Fibroblast of villous mesenchyme (primary cell): ENCODE measurements at places on chromosomes 2 and 18.

- no peak for DNase-seq
Measured at GRCh38 chr2:203739351-203739750, 32.9 kb downstream of the CD28 start.

- DNase-seq: no peak
Measured at GRCh38 chr2:32189011-32189410, 23.3 kb downstream of the SLC30A6 start.

DNA sequence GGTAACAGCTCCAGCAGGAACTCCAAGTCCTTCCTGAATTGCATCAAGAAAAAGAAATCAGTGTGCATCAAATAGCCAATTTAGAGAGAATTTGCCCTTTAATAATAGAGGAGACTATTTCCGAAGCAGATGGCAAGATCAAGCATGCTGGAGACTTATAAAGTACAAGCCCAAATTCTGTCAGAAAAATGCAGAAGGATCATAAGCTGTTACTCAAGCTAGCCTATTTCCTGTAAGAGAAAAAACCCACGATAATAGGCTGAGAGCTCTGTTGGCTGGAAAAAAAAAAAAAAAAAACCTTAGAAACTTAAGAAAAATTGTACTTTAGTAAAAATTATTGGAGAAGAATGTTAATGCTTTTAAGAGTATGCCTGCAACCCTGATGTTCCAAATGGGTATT lies 24.4 kb upstream of the ITM2C start:
- no peak for DNase-seq

- peak; percentile 65 for DNase-seq
Measured at GRCh38 chr2:239110595-239111048, 262.7 kb downstream of the TWIST2 start.

- DNase-seq: no peak
Measured at GRCh38 chr2:86507600-86507999, 55.6 kb downstream of the CHMP3 start.

DNA sequence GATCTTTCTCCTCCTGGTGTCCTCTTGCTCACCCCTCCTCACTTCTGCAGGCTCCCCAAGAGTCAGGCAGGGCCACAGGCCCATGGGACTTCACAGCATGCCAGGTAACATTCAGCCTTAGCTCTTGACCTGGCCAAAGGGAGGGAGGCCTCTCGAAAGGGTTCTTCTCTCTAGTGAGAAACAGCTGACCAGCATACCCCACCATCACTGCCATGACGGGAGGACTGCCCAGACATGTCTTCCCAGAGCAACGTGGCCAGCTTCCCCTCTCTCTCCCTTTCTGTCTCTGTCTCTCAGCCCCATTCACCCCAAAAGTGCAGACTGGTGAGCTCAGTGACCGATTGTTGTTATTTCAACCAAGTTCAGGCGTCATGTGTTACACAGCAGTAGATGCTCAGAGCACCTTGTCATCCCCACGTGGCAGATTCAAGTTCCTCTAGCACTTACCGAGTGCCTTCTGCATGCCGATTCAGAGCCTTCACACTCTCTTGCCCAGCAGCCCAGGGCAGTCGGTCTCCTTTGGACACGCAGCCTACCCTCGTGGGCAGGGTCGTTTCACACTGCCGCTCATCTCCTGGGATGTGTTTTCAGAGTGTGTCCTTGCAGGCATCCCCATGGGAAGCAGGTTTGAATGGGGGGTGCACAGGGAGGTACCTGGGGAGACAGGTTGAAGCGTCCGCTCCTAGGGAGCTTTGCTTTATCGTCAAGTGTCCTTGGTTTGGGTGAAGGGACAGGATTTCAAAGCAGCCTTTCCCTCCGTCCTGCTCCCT lies 259.9 kb downstream of the NDUFA10 start:
- no peak for DNase-seq

DNA sequence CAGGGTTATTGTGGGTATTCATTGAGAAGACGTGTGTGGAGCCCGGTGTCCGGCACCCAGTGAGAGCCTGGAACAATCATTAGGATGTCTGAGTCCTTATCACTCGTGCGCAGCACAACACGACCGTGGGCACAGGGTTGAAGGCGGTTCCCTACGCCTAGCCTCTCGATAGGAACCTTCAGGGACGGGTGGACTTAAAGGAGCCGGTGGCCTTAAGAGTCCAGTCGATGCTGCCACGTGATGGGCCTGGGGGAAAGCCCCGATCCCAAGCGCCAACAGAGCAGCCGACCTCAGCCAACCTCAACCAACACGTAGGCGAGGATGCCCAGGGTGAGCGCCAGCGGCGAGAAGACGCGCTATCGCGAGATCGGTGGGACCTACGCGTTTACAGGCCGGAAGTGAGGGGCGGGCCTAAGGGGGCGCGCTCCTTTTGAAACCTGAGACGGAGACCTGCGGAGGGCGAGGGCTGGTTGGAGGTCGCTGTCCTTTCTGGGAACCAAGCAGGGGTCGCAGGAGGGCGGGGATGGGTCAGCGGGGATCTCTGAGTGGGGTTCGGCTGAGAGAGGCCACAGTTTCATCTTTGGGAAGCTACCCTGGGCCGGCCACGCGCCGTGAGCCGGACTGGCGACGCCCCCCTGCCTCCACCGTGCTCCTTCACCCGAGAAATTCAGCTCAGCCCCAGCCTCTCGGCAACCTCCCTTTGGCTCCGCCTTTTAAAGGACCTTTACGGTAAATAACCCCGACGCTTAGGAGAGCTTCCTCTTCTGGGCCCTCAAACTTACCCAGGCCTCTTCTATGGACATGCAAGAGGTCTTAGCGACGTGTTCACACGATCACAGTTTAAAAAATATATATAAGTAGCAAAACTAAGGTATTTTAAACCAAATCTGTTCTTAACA lies 28.3 kb downstream of the WNT10A start:
- DNase-seq: peak; percentile 83

DNA sequence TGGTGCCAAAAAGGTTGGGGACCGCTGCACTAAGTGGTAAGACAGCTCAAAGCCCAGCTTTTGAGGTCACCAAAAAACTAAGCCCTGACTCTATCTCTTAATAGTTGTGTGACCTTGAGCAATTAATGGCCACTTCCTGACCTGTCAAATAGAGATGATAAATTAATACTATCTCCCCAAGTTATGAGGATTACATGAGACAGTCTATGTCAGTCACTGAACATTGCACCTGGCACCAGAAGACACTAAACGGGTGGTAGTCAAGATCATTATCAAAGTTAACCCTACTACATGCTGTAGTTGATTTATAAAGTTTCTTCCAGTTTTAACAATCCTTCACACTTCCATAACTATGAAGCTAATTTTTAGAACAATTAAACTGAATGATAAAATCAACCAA lies 36.5 kb downstream of the STPG4 start:
- DNase-seq: no peak

DNA sequence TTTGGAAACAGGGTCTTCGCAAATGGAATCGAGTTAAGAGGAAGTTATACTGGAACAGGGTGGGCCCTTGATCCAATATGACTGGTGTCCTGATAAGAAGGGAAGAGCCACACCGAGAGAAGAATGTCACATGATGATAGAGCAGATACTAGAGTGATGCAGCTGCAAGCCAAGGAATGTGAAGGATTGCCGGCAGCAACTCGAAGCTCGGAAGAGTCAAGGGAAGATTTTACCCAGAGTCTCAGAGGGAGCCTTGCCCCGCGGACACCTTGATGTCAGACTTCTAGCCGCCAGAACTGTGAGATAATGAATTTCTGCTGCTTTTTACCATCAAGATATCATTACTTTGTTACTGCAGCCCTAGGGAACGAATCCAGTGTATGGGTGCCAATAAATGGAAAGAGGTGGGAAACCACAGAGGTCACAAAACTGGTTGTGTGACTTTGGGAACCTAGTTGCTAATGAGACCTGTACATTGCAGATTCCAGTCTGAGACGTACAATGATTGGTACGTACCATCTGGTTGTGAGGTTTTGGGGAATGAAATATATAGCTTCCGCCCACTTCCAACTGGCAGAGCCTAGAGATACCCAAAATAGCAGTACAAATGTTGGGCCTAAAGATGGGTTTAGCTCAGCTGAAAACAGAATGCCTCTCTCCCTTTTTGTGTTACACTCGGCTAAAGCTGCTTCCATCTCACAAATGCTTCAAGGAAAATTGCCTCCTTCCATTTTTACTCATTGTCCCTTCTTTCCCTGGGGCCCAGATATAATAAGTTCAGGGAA lies 28.6 kb upstream of the VWA3B start:
- no peak for DNase-seq

DNA sequence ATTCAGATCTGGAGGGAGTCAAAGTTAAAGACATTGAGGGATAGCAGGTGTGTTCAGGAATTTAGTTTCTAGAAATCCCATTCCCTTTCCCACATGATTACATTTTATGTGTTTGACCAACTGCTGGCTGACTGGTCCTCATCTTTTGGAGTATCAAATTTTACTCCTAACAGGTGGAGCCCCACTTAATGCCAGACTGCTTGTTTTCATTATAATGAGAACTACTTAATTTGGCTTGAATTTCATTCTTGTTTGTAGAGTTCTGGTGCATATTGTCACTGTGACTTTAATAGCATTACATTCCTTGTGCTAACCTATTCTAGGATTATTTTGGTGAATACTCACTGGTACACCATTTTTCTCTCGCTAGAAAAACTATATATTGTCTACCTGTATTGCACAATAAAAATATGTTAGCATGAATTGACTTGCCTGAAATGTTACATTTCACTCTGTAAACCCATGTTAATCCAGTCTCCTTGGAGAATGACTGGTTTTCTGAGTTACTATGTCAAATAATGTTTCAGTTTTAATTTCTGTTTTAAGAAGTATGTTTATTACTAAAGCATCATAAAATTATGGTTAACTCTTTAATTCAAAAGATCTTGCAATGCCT lies 98.2 kb downstream of the TANC1 start:
- no peak for DNase-seq

- DNase-seq: no peak
Measured at GRCh38 chr2:237161189-237161588, 75.5 kb downstream of the COPS8 start.

DNA sequence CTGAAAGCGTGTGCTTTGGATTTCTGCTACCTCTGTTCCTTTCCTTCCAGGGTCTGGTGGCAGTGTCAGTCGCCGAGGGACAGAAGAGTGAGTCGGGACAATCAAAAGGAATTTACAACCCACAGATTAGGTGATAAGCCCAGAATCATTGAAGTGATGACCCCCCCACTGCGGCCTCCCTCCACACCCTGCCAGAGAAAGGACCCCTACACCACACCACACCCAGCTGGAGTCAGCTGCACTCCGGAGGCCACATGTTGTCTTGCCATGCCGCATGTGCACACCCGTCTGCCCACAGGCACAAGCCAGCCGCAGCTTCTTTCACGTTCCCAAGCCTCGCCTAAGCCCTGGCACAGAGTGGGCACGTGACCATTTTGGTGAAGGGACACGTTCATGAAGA lies 366.8 kb upstream of the SALL3 start:
- no peak for DNase-seq

DNA sequence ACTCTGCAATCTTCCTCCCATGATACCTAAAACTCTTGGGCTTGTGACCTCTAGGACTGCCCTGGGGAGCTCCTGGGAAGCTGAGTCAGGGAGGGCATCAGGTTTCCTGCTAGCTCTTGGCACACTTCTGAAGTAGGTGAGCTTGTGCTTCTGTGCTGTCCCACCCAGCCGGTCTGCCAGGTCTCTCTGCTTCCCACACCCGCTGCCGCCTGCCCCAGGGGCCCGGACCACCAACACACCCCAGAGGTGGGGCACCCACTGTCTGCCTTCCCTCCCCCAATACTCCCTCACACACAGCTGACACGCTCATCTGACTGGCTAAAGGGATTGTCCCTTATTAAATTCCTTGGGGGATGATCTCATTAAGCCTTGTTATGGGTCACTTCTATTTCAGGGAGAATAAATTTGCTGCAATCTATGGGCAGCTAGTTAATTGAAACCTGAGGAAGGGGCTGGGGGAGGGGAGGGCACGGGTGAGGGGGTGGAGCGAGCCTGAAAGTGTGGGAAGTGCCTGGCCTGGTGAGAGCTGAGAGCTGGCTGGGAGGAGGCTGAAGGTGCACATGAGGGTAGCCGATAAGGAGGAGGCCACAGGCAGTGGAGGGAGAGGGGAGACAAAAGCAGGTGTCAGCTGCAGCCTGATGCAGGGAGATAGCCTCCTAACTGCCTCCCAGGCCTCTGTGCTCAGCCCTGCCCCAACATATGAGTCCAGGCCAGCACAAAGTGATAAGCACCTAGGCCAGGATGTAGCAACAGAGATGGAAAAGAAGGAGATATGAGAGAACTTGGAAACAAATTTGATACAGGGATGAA lies 48.8 kb downstream of the HAUS1 start:
- DNase-seq: no peak

DNA sequence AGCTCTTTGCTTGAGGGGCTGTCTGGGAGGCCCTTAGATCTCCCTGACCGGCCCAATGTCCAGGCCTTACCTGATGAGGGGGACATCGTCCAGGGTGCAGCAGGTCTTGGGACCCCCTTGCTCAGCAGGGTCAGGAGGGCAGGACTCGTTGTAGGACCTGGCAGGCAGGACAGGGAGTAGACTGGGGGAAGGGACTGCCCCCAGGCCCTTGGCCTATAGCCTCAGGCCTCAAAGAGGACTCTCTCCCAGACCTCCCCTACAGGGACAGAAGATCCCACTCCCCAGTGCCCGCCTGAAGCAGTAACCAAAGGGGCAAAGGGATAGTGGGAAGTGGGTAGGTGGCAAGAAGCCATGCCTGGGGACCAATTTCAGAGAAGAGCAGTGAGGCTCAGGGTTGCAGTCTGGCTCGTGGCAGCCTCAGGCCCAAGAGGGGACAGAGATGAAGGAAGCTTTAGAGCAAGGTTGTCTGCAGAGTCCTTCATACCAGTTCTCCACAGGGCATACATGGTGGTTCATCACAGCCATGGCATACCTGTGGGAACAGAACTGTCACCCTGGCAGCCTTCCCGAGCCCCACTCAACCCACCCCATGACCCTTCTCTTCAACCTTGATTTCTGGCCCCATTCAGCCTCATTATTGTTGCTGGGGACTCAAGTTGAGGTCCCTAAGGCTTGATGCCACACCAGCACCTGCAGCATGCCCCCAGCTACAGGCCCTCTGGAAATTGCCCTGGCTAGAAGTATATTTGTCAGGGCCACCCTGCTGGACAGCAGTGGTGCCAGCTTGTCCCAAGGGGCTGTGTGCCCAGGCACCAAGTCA lies 1.3 kb downstream of the TMEM150A start:
- DNase-seq: no peak

GRCh38 chr2:196836440-196836839 lies 27.3 kb upstream of the C2orf66 start:
- DNase-seq: peak; percentile 54

- DNase-seq: no peak
Measured at GRCh38 chr18:48417985-48418384, 8.8 kb upstream of the ZBTB7C start.

DNA sequence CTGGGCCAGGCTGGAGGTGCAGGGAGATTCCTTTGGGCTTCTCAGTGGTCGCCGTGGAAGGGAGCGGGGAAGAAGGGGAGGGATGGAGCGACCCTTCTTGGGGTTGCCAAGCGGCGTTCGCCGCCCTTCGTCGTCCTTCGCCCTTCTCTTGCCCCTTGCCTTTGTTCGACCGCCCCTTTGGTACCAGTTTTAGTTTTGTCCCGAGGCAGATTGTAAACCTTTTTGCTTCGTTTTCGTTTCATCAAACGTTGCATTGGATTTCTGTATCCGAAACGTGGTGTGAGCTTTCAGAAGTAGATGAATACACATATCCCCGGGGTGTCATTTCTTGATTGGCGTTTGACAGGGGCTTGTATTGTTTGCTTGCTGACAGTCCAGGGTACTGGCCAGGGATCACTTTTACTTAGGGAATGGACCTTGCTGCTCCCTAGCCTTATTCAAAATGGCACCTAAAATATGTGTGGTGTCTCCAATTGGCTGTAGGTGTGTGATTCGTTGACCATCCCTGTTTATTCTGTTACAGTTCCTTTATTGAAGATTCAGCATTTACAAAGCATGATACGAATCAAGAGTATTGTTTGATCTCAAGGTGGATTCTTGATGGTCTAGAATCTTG lies 788 bp downstream of the USP14 start:
- peak; percentile 19 for DNase-seq
